ENCODE measurements at places on chromosomes 1 and 21.

GRCh38 chr1:5953386-5953785 lies 38.8 kb downstream of the NPHP4 start:
- DNase-seq = no peak

DNA sequence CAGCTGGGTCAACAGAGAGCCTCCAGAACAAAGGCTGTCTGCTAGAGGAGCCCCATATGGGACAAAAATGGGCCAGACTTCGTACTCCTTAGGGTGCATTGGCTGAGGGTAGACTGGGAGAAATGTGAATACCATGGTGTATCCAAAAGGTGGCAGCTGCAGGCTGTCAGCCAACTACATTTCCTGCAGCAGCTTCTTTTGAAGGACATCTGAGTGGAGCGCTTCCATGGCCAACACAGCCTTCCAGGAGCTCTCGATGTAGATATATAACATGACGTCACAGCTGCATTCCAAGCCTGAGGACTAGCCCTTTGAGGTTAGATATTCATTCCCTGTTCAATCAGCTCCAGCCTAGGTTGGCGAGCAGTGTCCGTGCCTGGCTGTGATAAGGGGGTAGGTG lies 107.7 kb downstream of the MAB21L3 start:
- DNase-seq = no peak

- DNase-seq = no peak
These were observed 15.2 kb downstream of the OPTC start for GRCh38 chr1:203509135-203509534.

GRCh38 chr1:232863544-232864275 lies 58.5 kb downstream of the MAP10 start:
- DNase-seq = no peak

DNA sequence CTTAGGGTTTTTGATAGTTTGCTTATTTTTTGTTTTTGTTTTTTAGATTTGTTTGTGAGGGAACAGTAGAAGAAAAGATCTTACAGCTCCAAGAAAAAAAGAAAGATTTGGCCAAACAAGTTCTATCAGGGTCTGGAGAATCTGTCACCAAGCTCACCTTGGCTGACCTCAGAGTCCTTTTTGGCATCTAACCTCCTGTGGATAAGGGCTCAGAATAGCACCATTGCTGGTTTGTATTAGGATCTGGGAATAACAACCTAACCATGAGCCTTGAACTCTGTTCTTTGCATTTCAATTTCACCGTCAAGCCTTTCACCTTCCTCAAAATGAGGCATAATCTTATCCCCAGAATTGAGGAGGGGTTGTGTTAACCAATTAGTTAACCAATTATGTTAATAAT lies 20.2 kb downstream of the TRIM45 start:
- no peak for DNase-seq

DNA sequence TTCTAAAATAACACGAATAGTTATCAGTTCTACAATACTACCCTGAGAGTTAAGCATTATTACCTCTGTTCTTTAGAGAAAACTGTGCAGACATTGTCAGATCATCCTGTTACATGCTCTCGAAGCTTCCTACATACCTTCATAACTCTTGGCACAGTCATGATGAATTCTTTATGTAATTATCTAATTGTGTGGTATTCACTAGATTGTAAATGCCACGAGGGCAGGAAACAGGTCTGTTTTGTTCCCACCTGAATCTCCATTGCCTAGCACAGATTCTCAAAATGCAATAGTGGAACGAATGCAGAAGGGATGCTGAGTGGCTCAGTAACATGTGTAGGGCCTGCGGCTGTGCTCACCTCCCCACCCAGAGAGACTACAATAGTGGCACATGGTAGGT lies 3.4 kb downstream of the SYT2 start:
- no peak for DNase-seq

DNA sequence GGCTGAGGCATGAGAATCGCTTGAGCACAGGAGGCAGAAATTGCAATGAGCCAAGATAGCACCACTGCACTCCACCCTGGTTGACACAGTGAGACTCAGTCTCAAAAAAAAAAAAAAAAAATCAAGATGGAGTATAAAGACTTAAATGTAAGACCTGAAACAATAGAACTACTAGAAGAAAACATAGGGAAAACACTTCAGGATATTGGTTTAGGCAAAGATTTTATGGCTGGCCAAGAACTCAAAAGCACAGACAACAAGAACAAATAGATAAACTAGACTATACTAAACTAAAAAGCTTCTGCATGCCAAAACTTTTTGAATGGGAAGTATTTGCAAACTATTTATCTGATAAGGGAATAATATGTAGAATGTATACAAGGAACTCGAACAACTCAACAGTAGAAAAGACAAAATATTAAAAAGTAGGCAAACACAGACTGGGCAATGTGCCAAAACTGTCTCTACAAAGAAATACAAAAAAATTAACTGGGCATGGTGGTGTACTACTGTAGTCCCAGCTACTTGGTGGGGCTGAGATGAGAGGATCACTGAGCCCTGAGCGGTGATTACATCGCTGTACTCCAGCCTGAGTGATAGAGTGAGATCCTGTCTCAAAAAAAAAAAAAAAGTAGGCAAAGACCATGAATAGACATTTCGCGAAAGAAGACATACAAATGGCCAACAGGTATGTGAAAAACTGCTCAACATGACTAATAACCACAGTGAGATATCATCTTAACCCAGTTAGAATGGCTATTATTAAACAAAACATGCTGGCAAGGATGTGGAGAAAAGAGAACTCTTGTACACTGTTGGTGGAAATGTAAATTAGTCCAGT lies 25.3 kb downstream of the DTL start:
- no peak for DNase-seq

GRCh38 chr1:90393025-90393424 lies 324.1 kb downstream of the BARHL2 start:
- DNase-seq = no peak
